ENCODE measurements at places on chromosomes 4 and X.

GRCh38 chr4:11297201-11297600 is 131.5 kb downstream of the HS3ST1 start:
- DNase-seq = no peak

DNA sequence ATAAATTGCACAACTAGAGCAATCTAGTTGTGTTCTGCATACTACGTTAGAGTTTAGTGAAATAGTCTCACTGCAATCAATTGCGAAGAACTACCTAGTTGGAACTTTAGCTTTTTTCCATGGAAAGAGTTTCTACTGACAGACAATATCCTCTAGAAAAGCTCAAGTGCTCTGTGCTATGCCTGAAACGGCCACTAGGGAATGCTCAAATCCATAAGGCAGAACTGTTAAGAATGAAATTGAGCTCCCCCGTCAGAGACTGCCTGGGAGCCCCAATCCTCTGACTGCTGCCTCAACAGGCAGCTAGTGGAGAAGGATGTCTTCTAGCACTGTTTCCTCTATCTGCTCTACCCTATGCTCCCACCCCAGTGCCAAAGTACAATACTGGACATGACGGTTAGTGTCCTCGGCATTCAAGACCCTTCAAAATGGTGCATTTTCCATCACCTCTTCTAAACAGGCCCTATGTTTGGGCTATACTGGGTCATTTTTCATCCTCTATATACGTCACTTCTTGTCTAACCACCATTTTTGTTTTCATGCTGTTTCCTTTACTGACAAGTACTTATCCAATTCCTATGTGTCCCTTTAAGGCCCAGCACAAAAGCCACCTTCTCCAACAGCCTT is 35.3 kb downstream of the FRMD7 start:
- no peak for DNase-seq

DNA sequence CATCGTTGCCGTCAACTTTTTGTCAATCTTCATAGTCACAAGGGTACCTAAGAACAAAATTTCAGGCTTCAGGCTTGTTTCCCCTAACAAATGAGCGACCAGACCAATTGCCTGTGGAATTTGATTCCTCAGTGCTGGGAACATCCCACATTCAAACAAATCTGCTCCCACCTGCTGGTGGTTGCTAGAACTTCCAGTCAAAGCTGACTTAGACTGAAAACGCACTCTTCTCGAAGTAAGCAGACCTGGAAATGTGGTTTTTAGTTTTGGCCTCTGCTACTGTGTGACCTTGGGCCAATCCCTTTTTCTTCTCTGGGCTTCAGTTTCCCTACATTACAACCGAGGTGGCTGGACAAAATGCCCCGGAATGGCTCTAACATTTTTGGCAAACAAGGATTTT is 1.8 kb upstream of the GABRQ start:
- DNase-seq = no peak

DNA sequence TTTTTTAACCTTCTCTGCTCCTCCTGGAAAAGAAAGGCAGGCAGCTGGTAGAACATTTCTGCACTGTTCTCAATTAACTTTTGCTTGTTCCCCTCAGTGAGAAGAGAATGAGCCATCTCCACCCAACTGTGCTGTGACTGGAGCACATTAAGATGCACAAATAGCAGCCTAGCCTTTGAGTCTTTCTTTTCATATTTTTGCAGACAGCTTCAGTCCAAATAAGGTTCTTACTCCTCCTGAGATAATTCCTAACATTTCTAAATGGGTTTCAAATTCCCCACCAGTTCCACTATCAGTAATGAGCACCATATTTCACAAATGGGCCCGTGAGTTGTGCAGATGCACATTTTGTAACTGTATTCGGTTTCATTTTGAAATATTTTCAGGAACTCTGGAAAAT is 118.6 kb downstream of the SPCS3 start:
- DNase-seq = no peak

DNA sequence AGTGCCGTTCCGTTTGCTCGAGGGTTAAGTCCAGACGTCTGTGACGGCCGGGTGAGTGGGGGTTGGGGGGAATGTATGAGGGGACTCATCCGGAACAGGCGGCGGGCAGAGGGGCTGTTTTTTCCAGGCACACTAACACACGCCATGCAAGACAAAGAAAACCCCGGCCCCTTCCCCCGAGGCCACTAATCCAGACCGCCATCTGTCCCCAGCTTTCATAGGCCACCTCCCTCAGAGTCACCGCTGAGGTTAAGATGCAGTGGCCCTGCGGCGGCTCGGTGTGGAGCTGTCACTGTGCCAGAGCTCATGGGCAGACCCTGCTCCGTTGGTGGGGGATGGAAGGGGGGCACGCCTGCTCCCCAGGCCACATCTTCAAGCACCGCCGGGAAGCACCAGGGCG is 34.1 kb downstream of the SORCS2 start:
- DNase-seq = no peak

- DNase-seq = no peak
Observed at GRCh38 chr4:83536362-83537272, 709 bp downstream of the GPAT3 start.

GRCh38 chr4:76306882-76307659 is 538 bp downstream of the STBD1 start:
- no peak for DNase-seq

DNA sequence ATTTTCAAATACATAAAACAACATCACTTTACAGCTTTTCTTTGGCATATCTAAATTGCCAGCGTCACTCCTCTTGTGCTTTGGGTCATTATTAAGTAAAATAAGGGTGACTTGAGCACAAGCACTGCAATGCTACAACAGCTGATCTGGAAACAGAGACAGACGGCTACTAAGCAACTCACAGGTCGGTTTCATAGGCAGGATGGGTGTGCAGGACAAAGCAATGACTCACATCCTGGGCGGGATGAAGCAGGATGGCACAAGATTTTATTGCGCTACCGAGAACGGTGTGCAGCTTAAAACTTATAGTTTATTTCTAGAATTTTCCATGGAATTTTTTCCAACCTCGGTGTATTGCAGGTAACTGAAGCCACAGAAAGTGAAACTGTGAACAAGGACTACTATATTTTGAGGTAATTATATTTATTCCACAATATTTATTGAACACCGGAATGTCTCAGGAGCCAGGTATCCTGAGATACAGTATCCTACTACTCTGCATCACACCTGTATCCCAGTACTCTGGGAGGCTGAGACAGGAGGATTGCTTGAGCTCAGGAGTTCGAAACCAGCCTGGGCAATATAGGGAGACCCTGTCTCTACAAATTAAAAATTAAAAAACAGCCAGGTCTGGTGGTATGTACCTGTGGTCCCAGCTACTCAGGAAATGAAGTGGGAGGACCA is 215.5 kb downstream of the APBB2 start:
- no peak for DNase-seq

DNA sequence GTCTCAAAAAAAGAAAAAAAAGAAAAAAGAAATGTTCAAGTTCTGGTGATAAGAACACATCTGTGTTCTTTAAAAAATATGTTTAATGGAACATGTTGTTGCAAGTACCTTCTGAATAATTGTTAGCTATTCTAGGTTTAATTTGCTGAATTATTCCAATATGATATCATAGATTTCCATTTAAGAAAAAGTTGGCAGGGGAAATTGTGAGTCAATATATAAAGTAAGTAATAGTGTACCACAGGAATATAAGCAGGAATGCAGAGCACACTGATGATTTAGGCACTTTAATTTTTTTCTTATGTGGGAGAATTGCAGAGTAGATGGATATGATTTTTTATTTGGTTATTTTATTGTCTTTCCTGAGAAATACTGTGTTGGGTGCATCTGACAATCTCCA is 190.7 kb downstream of the RPA4 start:
- DNase-seq = no peak

- no peak for DNase-seq
Observed at GRCh38 chrX:50768801-50769200, 45.2 kb downstream of the SHROOM4 start.

DNA sequence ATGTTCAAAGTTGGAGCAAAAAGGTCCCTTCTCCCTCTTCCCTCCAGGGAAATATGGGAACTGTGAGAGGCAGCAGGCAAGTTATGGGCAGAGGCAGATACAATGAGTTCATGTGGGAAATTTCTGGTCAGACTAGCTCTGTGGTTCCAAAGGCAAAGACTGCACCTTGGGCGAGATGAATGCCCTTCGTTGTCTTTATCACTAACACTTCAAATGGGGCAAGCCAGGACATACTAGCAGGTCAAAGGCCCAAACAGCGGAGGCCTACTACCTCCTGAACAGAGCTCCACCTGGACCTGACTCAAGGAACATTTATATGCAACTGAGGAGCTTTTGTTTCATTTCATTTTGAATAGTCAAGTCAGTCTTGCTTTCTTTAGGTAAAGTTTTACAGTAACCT is 29.0 kb downstream of the SRPX2 start:
- DNase-seq = no peak

GRCh38 chrX:97639526-97639925 is 755.8 kb downstream of the RPA4 start:
- DNase-seq = no peak

GRCh38 chrX:34063616-34064015 is 68.5 kb downstream of the FAM47A start:
- DNase-seq = no peak

GRCh38 chrX:22278375-22278774 is 5.7 kb downstream of the CBLL2 start:
- DNase-seq = no peak

GRCh38 chr4:1598206-1599025 is 85.7 kb downstream of the FAM53A start:
- no peak for DNase-seq

GRCh38 chr4:55116450-55116849 is 8.9 kb downstream of the KDR start:
- DNase-seq = no peak

DNA sequence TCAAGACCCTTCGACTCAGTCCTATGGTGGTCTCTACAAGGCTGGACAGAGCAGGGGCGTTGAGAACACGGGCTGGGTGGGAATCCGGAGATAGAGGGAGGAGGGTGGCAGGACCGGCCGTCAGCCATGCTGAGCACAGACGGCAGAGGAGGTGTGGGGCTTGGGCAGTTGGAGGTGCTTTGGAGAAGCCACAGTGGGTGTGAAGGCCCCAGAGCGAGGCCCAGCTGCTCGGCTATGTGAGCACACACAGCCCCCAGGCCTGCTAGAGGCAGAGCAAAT is 4.2 kb downstream of the PDE6B start:
- DNase-seq = no peak

DNA sequence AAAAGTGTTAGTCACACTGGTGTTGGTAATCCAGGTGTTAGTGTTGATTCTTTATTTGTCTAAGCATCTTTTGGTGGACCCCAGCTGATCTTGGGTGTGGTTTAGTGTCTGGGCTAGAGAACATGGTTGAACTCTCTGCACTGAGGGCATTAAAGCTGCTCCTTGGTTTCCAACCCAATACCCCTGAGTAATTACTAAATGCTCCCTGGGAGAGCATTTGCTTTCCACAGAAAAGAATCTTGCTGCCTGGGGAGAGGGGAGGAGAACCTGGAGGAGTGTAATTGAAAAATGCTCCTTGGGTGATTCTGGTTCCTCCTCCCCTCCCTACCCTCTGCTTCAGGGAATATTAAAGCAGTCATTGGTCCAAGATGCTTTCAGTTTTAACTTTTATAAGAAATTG is 3.1 kb downstream of the GUCY1B1 start:
- DNase-seq = no peak

DNA sequence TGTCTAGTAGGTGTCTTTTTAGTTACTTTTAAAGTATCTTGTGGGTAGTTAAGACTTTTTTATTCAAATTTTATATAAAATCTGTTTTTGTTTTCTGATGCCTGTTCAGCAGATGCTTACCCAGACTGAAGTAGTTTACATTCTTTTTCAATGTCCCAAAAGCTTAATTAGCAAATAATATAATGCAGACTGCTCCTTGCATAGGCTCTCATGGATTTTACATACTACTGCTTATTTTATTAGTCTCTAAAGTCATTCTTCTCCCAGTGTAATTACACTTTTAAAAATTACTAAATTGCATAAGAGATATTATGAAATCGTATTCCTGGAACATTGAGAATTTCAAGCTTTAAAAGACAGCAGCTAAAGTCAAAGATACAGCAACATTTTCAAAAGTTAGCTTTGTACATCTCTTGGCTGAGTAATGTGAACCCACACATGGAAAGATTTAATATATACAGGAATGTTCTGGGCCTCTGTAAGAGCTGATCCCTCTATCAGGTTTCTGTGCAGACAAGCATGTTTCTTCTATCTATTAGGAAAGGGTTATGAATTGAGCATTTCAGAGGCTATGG is 148.4 kb upstream of the SPRY1 start:
- DNase-seq = no peak

DNA sequence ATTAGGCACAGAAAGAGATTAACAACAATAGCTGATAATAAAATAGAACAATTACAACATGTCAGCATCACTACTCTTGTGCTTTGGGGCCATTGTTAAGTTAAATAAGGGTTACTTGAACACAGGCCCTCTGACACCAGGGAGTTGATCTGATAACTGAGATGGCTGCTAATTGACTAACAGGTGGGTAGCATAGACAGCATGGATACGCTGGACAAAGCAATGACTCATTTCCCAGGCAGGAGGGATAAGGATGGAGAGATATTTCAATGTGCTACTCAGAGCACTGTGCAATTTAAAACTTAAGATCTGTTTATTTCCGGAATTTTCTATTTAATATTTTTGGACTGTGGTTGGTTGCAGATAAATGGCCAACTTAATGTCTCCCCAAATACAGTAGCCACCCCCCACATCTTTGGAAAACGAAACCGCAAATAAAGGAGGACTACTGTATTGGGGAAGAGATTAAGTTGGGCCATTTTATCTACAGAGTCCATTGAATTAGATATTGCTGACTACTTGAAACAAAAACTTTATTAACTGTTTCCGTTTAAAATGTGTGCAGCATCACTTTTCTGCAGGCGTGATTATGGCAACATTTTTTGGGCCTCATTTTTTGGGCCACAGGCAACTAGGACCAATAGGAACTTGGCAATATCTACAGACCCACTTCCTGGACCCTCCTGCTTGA is 200.6 kb upstream of the KLF3 start:
- DNase-seq = no peak

- no peak for DNase-seq
Observed at GRCh38 chrX:10176121-10177003, 19.6 kb downstream of the CLCN4 start.

- DNase-seq = no peak
Observed at GRCh38 chr4:68271851-68272357, 26.4 kb upstream of the TMPRSS11B start.

DNA sequence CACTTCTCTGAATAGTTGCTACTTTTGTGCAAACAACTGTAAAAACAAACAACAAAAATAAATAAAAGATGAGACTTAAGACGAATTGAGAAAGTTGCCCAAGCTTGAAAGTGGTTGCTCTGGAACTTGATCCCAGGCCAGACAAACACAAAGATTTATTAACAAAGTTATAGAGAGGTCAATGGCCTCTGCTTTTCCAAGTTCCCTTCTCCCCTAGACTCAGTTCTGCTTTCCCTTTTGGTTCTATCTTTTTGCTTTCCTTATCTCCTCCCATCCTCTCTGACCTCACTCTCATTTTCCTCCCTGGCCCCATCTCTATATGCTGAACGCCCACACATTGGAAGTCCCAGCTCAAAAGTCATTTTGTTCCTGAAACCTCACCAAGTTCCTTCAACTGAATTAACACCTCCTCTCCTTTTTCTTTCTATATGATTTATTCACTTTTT is 82.7 kb downstream of the MXRA5 start:
- DNase-seq = no peak

- DNase-seq = no peak
Observed at GRCh38 chrX:37000140-37000539, 8.0 kb upstream of the FAM47C start.
